ENCODE measurements at places on chromosomes 6 and 20.

- peak; percentile 40 for DNase-seq
These were observed 66.7 kb upstream of the SLC22A16 start for GRCh38 chr6:110543106-110543505.

GRCh38 chr6:137877113-137877512 is 10.1 kb downstream of the TNFAIP3 start:
- DNase-seq = no peak

GRCh38 chr20:62818592-62819493 is 2.0 kb downstream of the COL9A3 start:
- DNase-seq = peak; percentile 39

DNA sequence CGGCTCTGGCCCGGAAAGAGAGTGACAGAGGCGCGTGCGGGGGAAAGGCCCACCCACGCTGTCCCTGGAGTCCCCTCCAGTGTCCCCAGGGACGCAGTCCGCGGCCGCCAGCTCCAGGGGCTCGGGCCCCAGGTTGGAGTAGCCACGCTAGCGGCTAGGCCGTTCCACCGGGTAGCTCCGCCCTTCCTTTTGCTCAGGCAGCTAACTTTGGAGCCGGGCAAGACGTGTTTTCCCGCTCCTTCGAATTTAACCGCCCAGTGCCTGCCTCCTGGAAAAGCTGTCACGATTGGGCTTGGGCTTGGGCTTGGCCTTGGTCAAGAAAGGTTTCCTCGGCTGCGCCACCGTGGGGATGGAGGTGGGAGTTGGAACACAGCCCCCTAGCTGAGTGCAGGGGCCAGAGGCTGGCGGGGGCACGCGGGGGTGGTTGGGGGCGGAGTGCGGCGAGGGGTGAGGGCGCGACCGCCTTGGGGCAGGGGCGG is 4.7 kb downstream of the LINC00237 start:
- DNase-seq = no peak

DNA sequence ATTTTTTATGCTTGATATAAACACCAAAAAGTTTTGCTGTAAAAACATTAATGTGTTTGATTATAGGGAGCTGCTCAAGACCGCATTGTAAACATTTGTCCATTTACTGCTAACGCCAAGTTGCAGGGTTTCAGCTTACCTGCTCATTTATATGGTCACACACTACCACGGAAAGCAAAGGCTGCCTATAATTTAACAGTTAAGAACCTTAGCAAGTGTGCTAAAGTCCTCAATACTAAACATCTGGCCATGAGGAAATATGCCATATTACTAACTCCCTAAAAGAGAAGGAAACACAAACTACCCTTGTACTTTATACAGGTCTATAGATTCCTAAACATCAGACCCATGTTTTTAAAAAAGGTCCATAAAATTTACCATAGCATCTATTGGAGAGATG is 129.5 kb downstream of the ASCC3 start:
- no peak for DNase-seq

GRCh38 chr6:151534576-151534975 is 40.8 kb downstream of the CCDC170 start:
- DNase-seq = no peak

- DNase-seq = no peak
These were observed 38.3 kb upstream of the TSHZ2 start for GRCh38 chr20:52933867-52934266.

GRCh38 chr6:70973604-70974003 is 16.7 kb upstream of the B3GAT2 start:
- no peak for DNase-seq
